Activated CD4-positive, alpha-beta T cell treated with anti-CD3 and anti-CD28 coated beads for 48 hours (primary cell): ENCODE measurements at places on chromosomes 11 and 22.

DNA sequence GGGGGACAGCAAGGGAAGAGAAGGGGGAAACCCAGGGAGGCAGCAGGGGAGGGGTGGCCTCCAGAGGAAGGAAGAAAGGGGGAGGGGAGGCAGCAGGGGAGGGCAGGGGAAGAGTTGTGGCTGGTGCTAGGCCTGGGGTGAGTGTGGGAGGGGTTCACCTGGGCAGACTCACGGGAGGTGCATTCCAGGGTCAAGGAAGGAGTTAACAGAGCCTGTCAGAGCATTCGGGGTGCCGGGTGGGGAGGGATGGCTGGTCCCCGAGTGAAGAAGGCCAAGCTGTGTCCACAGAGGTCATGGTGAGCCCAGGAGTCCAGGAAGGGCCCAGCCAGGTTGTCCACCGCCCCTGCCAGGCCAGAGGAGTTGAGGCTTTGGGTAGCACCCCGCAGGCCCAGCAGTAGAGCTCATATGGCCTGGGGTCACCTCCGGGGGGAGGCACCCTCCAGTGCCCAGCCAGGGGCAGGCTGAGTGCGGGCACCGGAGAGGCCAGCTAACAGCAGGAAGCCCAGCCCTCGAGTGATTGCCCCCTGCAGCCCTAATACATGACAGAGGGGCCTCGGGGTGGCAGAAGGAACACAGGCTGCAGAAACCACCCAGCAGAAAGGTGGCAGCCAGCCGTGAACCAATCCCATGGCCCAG lies 31.1 kb upstream of the PPARA start:
- no peak for DNase-seq

DNA sequence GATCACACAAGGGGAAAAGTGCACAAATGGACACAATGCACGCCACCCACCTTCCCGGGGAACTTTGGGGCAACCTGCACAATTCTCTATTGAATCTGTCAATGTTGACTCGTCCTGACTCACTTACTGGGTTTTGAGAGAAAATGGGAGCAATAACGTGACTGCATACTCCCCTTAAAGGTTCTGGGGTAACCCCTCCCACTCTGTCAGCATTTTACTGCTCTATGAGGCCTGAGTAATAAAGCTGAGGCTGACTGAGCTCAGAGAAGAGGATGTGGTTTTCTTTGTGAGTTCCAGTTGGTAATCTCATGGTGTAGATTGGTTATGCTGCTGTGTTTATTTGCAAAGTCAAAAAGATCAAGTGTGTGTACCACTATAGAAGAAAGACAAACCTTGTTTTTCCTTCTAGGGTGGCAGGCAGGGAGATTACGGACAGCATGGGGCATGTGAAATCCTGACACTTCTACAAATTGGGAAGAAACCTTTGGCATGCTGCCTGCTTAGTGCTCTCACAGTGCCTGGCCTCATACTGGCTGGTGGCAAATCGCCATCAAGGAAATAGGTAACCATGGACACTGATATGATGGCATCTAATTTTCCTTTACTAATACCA lies 16.1 kb upstream of the APOA1 start:
- peak; percentile 66 for DNase-seq

- no peak for DNase-seq
Measured at GRCh38 chr22:47613606-47614350, 851.3 kb downstream of the TBC1D22A start.

DNA sequence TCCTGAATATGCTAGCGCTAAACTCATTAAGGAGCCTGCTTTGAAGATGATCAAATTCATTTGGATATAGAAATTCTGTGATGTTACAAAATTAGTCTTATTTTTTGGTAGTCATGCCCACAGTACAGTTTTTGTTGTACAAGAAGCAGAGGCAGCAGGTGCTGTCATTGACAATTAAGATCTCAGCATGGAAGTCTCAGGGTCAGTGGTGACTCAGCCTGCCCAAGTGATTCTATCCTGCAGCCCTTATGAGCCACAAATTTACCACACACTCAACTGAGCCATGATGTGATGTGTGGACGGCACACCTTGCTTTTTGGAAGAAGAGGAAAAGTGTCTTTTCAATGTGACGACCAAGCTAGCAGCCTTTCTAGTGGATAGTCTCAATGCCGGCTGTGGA lies 153.6 kb upstream of the SORL1-AS1 start:
- DNase-seq: no peak

GRCh38 chr11:118435290-118435892 lies 901 bp upstream of the KMT2A start:
- peak; percentile 74 for DNase-seq

DNA sequence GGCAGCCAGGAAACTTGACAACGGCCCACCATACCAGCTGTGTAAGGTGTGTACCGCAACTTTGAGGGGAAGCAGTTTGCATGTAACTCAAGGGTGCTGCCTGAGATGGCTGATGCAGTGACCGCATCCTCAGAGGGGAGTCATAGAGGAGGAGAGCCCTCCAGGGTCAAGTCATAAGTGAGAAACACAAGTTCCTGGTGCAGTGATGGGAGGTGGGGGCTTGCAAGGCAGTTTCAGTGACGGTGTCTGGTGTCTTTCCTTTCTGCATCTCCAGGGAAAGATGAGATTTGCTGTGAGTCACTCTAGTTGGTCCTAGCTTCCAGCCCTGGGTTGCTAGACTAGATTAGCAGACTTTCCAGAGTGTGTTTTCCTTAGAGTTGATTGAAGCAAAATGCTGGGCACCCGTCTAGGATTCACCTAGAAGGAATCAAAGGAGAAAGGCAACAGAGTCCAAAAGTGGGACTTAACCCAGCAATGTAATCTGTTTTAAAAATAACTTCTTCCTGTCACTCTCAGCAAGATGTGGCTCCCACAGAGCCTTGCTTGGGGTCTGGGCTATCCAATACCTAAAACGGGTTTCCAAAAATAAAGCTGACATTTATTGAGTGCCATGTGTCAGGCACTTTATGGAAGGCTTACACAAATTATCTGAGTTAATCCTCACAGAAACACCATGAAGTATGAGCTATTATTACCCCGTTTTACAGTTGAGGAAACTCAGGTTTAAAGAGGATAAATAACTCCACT lies 265.4 kb upstream of the PLET1 start:
- DNase-seq: no peak

DNA sequence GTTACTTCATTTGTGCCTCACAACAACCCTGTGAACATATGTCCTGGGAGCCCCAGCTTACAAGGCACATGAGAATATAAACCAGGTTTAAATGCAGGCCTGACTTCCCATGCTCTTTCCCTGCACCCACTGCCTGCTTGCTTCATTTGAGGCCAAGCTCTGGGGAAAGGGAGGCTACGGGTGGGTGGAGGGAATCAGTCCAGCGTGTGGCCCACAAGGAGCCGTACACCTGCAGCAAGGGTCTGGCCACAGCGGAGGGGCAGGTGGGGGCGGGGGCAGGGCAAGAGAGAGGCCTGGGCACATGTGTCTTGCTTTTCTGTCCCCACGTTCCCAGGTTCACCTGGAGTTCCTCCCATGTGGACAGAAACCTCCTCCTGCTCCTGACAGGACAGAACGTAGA lies 26.2 kb downstream of the FAM83F start:
- DNase-seq: no peak

DNA sequence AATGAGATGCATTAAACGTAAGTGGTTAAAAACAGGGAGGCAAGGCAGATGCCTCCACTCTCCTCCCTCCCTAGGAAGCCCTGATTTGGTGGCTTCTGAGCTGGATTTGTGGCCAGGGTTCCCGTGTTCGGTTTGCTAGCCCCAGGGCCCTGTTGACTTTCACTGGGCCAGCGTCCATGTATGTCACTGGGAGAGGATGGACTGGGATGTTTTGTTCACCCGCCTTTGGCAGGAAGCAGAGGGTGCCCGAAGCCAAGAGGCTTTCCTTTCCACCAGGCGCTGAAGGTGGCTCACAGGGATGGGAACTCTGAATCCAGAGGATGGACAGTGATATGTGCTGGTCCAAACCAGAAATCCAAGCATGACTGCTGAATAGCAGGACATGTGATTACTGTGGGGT lies 146.6 kb downstream of the CSNK2A3 start:
- no peak for DNase-seq

GRCh38 chr11:66883016-66883965 lies 26.4 kb downstream of the LRFN4 start:
- peak; percentile 82 for DNase-seq

DNA sequence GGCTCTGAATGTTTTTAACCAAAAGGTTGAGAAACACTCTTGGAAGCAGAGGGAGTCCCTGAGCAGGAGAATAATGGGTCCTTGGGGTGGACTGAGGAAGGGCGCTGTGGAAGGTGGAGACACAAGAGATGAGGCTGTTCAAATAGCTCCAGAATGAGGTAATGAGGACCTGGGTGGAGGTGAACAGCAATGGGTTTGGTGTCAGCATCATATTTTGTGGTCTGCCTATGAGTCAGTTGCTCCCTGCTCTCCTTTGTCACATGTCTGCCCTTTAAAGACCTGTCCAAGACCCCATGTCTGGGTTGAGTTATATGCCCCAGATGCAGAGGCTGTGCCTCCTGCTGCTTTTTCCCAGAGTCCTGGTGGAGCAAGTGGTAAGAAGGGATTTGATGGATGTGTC lies 113.6 kb downstream of the BARX2 start:
- DNase-seq: no peak

GRCh38 chr11:2737866-2738265 lies 38.1 kb upstream of the KCNQ1OT1 start:
- DNase-seq: no peak

DNA sequence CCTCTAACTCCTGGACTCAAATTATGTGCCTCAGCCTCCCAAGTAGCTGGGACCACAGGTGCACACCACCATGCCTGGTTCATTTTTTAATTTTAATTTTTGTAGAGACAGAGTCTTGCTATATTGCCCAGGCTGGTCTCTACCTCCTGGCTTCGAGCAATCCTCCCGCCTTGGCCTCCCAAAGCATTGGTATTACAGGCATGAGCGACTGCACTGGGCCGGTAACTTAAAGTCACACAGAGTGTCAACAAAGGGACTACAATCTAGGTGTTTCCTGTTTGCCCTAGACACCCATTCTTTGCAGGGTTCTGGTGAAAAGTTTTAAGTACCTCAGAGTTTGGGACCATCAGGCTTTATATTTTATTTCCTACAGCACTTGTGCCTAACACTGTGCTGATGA lies 8.4 kb downstream of the UVRAG start:
- DNase-seq: no peak

- no peak for DNase-seq
Measured at GRCh38 chr22:43007519-43008102, 7.3 kb downstream of the PACSIN2 start.

GRCh38 chr22:43553451-43554258 lies 141.8 kb downstream of the MPPED1 start:
- DNase-seq: no peak

DNA sequence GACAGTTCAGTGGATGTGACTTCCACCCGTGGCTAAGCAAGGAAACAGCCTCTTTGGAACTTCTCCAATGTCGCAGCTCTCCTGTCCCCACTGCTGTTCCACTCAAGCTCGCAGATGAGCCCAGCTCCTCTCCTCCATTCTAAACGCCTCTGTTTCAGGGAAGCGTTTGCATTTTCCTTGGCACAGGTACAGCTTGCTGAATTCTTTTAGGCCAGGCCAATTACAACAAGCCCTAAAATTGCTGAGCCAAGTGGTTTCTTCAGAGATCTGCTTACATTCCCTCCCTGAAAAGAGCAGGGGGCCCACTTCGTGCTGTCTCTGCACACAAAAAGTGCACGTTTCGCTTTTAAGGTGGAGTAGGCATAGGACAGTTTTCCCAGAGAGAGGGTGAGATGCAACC lies 91.5 kb upstream of the BLID start:
- DNase-seq: no peak

DNA sequence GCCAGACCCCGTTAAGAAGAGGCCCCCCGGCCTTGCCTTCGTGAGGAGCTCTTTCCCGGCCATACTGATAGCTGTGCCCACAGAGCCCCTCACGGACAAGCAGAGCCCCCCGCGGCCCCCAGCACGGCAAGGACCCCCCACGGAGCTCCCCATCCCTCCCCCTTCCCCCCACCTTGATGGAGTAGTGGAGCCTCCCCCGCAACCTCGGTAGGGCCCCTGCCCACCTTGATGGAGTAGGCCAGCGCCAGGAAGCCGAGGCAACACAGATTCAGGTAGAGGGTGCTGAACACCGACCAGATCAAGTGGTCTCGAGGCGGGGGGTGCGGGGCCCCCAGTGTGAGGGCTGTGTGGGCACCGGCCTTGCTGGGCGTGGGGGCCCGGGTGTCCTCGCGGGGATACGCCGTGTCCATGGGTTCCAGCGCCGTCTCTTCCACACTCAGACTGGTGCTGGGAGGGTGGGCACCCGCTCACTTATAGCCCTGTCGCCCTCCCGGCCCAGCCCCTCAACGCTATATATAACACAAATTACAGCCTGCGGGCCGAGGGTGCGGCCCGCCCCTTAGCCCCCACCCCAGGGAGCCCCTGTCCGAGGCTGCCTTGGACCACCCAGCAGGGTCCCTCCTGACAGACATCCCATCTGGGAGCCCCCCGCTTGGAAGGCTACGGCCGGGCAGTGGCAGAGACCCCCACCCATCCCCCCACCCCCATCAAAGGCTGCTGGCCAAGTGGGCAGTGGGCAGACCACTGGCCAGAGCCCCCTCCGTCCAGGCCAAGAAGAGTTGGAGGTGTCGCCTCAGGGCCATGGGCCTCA lies at the start of gene IFITM5:
TSS of gene IFITM5 (minus strand) at position 446 of the 811 bp plus-strand sequence. CDS start at position 410, 36 bp downstream.
- DNase-seq: no peak

DNA sequence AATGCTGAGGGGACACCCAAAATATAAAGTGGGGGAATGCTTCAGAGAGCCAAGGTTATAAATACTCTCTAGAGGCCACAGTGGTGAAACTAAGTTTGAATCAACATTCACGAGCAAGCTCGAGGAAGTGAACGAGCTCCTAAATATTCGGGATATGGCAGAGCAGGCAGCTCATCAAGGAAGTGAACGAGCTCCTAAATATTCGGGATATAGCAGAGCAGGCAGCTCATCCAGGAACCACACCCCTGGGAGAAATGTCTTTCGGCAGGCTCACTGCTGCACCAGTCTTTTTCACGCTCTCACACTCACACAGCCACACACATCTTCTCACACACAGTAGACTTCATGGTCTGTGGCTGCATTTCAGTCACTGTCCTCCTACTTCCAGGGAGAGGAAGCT lies 787.5 kb downstream of the OPCML start:
- no peak for DNase-seq

DNA sequence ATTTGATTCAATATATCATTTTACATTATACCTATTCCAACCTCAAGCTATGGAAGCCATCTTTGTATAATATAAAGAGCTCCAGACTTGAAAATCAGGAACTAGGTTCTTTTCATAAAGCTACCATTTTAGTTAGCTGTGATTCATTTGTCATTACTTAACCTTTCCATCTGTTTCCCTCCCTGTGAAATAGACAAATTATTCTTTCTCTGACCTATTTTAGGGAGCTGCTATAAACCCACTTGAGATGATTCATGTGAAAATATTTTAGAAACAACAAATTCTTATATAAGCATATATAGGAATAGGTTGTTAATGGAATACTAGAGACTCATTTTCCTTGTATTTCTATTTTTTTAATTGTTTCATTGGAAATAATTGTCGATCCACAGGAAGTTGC lies 1012.1 kb downstream of the OPCML start:
- DNase-seq: no peak

DNA sequence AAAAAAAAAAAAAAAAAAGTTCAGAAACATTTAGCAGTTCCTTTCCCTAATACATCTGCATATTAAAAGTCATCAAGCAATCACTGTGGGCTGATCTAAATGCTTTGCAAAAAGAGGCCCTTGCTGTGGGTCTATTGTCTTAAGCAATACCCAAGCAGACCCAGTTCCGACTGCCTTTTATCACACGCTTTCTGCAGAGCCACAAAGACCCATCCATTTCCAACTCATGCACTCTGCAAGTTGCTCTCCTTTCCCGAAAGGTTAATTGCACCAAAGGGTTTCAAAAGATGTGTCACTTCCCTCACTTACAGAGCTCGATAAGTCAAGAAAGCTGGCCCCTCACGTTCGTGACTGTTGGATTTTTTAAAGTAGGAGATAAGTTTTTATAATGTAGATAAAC lies 138.9 kb downstream of the MPPED1 start:
- no peak for DNase-seq

- DNase-seq: no peak
Measured at GRCh38 chr11:116582571-116582970, 190.2 kb downstream of the BUD13 start.
